Tibial nerve (tissue), 4 donors: ENCODE measurements at places on chromosomes 2 and 18.
A peak's percentile ranks its signal among the peaks of the same experiment; 100 is the strongest.

DNA sequence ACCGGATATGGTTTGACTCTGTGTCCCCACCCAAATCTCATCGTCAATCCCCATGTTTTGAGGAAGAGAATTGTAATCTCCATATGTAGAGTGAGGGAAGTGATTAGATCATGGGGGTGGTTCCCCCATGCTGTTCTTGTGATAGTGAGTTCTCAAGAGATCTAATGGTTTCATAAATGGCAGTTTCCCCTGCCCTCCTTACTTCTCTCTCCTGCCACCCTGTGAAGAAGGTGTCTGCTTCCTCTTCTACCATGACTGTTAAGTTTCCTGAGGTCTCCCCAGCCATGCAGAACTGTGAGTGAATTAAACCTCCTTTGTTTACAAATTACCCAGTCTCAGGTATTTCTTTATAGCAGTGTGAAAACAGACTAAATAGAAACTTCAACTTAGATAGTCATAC is 69.5 kb downstream of the SESTD1 start:
- H3K4me3 ChIP-seq, result no peak overlapping the region
- H3K36me3 ChIP-seq, result no peaks in the 10 kb centered on the region
- no peak for DNase-seq
- no peaks in the 10 kb centered on the region for H3K27me3 ChIP-seq

DNA sequence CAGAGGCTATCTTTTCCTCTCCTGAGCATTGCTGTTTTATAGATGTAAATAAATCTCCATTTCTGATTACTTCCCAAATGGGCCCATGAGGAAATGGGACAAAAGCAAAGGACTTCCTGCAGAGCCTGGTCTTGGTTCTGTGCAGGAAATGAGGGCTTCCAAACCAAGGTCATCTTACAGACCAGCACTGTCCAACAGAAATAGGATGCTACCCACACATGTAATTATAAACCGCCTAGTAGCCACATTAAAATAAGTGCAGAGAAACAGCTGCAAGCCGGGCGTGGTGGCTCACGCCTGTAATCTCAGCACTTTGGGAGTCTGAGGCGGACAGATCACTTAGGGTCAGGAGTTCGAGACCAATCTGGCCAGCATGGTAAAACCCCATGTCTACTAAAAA is 6.2 kb downstream of the TTL start:
- DNase-seq, result no peak
- no peak overlapping the region for H3K4me3 ChIP-seq
- H3K27me3 ChIP-seq, result no peaks in the 10 kb centered on the region
- H3K27ac ChIP-seq, result no peak overlapping the region

DNA sequence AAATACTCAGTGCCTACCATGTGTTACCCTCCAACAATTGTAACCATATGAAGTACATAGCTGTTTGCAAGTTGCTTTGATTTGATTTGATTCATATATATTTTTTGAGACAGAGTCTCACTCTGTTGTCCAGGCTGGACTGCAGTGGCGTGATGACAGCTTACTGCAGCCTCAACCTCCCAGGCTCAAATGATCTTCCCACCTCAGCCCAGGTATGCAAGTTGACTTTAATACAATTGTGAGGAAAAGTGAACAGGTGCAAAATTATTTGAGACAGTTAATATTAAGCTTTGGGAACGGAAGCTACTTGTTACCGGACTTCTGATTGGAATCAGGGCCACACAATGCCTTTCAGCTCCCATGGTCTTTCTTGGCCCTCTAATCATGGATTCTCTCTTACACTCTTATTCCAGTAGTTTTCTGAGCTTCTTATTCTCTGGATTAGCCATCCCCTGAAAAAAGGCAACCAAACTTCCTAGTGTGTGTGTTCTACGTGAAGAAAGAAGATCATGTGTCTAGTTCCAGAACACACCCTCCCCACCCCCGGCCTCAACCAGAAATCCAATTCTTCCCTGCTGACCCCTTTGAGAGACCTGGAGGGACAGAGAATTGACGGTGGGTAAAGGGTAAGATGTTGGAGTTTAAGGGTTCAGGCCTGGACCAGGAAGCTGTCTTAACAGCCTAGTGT is 1.1 kb upstream of the RPL37A start:
- peak overlapping the region; percentile 89 for H3K27ac ChIP-seq
- no peaks in the 10 kb centered on the region for H3K27me3 ChIP-seq
- H3K36me3 ChIP-seq, result no peaks in the 10 kb centered on the region
- DNase-seq, result no peak
- no peaks in the 10 kb centered on the region for H3K4me1 ChIP-seq
- H3K4me3 ChIP-seq, result peak overlapping the region; percentile 80

DNA sequence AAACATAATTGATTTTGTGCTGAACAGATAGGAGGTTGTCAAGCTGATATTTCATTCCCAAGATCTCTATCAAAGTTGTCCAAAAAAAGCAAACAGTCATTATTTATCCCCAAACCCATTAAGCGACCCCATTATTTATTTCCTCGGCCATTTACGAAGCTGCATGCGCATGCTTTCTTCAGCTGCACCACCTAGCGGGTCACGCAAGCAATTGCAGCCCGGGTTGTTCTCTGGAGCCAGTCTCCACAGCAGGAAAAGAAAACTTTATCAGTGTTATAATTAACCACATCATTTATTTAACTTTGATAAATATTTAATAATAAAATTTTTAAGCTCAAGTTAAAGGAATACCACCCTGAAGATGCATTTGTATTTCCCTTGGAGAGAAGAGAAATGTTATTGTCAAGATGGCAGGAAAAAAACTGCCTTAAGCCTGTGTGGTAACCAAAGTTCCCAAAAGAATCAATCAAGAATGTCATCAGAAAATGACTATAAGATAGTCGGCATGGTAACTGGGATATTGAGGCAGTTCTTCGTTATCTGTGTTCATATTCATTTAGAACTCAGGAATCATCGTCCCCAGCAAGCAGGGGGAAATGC is 304.7 kb downstream of the FBXO15 start:
- H3K4me1 ChIP-seq, result peaks cover 8% of the 10 kb centered on the region
- no peak overlapping the region for H3K27ac ChIP-seq
- DNase-seq, result peak; percentile 66

DNA sequence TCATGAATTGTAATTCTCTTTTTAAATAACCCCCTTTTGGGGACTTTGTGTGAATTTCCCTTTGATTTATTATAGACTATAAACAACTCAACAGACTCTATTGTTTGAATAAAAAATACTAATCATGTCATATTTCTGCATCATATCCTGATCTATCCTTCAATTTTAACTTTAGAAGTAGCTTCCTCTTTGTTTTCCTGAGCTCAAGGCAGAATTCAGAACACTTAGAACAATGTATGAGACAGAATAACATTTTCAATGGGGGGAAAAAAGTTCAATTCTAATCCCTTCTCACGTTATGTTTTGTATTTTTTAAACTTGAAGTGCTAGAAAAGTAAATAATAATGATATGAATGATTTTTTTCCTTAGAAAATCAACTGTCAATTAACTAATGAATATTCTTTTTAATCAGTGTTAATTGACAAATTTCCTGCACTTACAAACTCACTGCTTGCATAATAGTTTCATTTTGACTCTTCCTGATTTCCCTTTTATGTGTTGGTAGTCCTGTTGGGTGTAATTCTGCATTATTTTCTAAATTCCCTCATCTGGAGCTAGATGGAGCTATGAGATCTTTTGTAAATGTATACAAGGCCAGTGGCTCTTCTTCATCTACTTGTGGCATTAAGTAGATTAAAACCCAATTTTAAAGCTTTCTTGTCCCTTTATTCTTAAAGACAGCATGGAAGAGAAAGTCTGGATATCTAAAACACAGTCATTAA is 326.1 kb downstream of the PARD3B start:
- H3K36me3 ChIP-seq, result no peaks in the 10 kb centered on the region
- peaks cover 43% of the 10 kb centered on the region for H3K4me1 ChIP-seq
- no peak overlapping the region for H3K4me3 ChIP-seq
- H3K27me3 ChIP-seq, result no peaks in the 10 kb centered on the region
- no peak for DNase-seq
- H3K27ac ChIP-seq, result no peak overlapping the region

DNA sequence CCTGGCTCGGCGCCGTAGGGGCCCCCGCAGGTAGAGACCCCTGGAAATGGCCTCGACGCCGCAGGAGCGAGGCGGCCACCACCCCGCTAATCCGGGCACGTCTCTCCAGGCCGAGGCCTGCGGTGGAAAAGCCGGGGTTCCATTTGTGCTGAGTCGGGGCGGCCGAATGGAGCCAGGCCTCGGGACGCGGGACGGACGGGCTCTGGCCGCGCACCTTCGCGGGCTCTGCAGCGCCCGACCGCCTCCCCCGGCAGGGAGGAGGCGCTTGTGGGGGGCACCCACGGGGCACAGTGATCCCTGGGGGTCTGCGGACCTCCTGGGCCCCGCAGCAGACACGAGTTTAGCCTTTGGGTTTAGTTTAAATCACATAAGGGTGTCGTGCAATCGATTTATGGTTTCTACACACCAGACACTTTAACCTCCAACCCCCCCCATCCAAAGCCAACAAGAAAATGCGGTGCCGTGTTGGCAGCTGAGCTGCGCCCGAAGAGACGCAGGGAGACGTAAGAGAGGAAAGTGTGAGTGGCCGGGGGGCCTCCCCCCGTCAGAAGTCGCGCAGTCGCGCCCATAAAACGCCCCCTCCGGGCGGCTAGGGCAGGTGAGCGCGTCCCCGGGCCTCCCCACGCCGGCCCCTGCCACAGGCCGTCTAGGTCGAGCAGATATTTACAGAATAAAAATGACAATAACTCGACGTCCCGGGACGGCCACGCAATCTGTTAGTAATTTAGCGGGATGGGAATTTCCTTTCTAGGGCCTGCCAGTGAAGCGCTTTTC is 1.0 kb upstream of the NFATC1 start:
- no peaks in the 10 kb centered on the region for H3K4me1 ChIP-seq
- no peaks in the 10 kb centered on the region for H3K36me3 ChIP-seq
- H3K27ac ChIP-seq, result peak overlapping the region; percentile 98
- DNase-seq, result peak; percentile 44
- no peaks in the 10 kb centered on the region for H3K27me3 ChIP-seq

DNA sequence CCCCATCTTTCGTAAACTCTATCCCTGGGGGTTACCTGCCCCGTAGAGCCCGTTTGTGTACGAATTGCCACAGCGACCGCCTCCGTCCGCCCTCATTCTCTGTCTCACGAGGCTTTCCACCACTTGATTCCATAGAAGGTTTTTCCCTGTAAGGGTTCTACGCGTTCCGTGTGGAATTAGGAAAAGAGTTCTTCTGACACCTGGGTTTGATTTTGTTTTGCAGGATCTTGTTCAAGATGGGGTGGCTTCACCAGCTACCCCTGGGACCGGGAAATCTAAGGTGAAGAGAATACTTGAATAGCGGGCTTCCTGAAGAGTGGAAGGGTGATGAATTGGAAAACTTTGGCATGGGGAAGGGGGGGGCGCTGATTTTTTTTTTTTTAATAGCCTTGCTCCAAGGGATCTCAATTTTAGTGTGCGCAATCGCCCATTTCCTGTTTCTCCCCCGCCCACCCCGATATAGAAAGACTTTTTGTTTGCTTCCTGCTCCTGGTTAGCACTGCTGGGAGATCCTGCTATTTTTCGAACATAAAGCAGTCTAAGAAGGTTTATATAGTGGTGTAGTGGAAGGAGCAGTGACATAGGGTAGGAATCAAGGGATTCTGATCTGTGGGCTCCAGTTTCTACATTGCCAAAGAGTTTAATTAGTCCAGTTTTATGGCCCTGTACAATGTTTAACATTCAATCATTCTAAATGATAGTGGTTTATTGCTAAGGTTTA is 564 bp downstream of the GCC2 start:
- H3K36me3 ChIP-seq, result peaks cover 33% of the 10 kb centered on the region
- DNase-seq, result peak; percentile 27
- H3K4me1 ChIP-seq, result no peaks in the 10 kb centered on the region
- H3K4me3 ChIP-seq, result peak overlapping the region; percentile 79
- H3K27ac ChIP-seq, result peak overlapping the region; percentile 93

- H3K27ac ChIP-seq, result no peak overlapping the region
- no peak overlapping the region for H3K4me3 ChIP-seq
- H3K4me1 ChIP-seq, result no peaks in the 10 kb centered on the region
- H3K36me3 ChIP-seq, result no peaks in the 10 kb centered on the region
- H3K27me3 ChIP-seq, result no peaks in the 10 kb centered on the region
Observed at GRCh38 chr2:231910771-231911170, 15.4 kb downstream of the NPPC start.

GRCh38 chr2:54482715-54483114 is 26.6 kb downstream of the SPTBN1 start:
- no peak for DNase-seq
- no peaks in the 10 kb centered on the region for H3K36me3 ChIP-seq
- H3K27ac ChIP-seq, result peak overlapping the region; percentile 76

DNA sequence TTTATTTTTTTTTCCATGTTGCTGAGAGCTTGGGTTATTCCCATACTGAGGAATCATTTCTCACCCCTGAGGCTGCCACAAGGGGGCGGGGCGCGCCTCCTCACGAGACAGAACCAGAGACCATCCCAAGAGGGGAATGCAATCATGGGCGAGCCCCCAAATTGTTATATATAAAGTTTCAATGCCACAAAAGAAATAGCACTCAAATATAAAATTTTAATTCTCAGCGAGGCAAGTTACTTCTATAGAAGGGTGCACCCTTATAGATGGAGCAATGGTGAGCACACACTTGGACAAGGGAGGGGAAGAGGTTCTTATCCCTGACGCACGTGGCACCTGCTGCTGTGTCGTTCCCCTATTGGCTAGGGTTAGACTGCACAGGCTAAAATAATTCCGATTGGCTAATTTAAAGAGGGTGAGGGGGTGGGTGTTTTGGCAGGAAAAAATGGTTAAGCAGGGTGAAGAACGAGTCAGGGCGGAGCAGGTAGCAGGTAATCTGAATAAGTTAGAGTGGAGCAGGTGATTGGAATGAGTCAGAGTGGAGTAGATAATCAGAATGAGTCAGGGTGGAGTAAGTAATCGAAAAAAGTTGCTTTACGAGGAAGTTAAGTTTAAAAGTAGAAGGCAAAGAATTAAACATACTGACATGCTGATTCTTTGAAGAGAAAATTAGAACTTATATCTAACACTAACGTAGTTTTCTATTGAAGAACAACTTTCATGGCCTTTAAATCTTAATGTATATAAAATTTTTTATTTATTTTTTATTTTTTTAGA is 177.5 kb downstream of the MTCL1 start:
- no peak overlapping the region for H3K27ac ChIP-seq
- no peaks in the 10 kb centered on the region for H3K27me3 ChIP-seq
- DNase-seq, result no peak
- no peaks in the 10 kb centered on the region for H3K36me3 ChIP-seq
- no peak overlapping the region for H3K4me3 ChIP-seq

DNA sequence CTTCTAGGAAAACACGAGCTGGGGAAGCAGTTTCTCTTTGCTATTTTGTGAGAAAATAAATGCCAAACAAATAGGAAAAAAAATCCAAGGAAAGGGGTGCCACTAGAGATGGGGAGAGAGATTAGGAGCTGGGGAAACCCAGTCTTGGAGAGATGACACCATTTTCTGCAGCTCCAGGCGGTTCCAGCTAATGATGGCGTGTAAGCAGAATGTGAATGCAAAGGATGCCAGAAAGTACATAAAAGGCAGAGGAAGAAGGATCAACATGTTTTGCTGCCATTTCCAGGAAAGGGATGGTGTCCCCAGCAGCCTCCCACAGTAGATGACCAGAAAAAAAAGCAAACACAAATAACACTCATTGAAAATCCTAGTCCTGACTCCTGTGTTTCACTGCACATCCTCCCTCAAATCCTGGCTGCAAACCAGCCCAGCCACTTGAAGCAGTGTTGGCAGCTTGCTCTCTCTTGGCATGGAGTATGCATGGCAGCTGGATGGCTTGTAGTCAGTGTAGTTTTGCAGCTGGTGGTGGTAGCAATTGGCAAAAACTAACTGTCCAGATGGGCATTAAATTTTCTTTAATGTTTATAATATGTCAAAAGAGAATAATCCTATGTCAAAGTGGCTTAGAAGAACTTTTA is 93.6 kb downstream of the FTCDNL1 start:
- H3K4me3 ChIP-seq, result no peak overlapping the region
- H3K27me3 ChIP-seq, result no peaks in the 10 kb centered on the region
- no peak overlapping the region for H3K27ac ChIP-seq
- H3K36me3 ChIP-seq, result no peaks in the 10 kb centered on the region
- no peak for DNase-seq
- no peaks in the 10 kb centered on the region for H3K4me1 ChIP-seq
